ENCODE measurements at places on chromosomes 7 and 10.

DNA sequence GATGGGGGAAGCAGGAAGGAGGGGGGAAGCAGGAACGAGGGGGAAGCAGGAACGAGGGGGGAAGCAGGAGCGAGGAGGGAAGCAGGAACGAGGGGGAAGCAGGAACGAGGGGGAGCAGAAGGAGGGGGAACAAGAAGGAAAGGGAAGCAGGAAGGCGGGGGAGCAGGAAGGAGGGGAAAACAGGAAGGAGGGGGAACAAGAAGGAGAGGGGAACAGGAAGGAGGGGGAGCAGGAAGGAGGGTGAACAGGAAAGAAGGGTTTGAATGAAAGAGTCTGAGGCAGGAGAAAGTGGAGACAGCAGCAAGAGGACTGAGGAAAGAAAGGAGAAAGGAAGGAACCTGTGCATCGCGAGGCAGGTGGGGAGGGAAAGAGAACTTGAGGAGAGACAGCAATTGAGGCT, 256.6 kb downstream of the PTEN start:
- DNase-seq, result no peak

GRCh38 chr7:132819648-132820047, 243.4 kb upstream of the PLXNA4 start:
- DNase-seq, result no peak

DNA sequence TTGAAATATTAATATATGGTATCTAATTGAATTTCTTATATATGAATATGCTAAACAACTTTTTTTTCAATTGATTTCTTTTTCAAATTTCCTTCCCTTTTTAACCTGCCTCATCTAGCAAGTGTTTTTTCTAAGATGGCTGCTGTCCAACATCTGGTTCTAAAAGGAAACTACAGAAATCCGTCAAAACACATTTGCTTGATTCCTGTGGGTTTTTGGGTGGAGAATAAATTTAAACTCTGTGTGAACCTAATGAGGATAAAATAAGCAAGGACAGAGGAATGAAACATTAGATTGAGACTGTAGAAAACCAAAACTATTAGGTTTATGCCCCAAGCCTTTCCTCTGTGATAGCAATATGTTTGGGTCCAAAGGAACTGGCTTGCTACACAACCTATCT, 75.5 kb upstream of the STARD3NL start:
- no peak for DNase-seq

- no peak for DNase-seq
Measured at GRCh38 chr7:44180631-44181030, 8.6 kb downstream of the GCK start.

GRCh38 chr10:126090443-126090842, 194.1 kb downstream of the FANK1 start:
- DNase-seq, result no peak

- no peak for DNase-seq
Measured at GRCh38 chr10:22341190-22341925, 3.9 kb upstream of the SPAG6 start.

DNA sequence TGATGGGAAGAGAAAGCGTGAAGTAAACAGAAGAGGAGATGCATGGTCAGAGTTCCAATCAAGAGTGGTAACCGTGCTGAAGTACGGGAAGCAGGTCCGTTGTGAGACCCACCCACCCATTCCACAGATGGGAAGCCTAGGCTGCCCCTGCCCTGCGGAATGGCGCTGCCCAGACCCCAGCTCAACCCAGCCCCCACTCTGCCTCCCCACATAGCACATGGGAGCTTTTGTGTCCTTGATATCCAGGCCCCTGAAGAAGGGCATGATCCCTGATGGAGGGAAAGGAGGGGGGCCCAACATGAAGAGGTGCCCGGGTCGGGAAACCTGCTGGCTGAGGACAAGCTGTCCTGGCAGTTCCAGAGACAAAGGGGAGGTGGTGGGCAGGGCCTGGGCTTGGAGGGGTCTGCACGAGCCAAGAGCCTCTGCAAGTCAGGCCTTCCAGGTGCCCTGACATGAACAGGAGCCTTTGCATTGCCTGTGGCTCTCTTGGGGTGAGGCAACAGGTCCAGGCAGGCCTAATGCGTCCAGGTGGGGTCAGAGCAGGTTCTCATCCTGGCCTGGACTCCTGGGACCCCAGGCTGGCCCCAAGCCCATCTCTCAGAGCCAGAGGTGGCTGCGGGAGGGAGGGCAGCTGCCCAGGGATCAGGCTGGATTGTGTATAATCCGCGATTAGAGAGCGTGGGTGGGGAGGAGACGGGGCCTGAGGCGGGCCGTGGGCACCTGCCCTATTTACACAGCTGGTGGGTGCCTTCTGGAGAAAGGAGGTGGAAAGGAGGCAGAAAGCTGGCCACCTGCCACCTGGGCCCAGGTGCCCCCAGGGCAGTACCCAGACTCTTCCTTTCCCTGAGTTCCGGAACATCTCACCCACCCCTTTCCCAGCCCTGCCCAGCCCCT, 23.5 kb downstream of the YKT6 start:
- no peak for DNase-seq

Data from AG04449 (cell line).